AG08396 (cell line): ENCODE measurements at places on chromosomes 6 and 20.
A peak's percentile ranks its signal among the peaks of the same experiment; 100 is the strongest.

GRCh38 chr6:31493875-31494694 lies 3.9 kb upstream of the MICB start:
- DNase-seq, result peak; percentile 59

GRCh38 chr6:10421921-10422736 lies 7.3 kb upstream of the TFAP2A start:
- DNase-seq, result peak; percentile 1

GRCh38 chr6:157831018-157831369 lies 7.9 kb downstream of the SNX9 start:
- no peak for DNase-seq

GRCh38 chr20:31831211-31831610 lies 12.1 kb downstream of the MYLK2 start:
- no peak for DNase-seq

- DNase-seq, result no peak
Measured at GRCh38 chr6:97174471-97174870, 108.5 kb downstream of the MMS22L start.

- no peak for DNase-seq
Measured at GRCh38 chr6:18186033-18186432, 30.8 kb downstream of the KDM1B start.

- DNase-seq, result peak; percentile 55
Measured at GRCh38 chr6:16964553-16965499, 137.0 kb upstream of the STMND1 start.

DNA sequence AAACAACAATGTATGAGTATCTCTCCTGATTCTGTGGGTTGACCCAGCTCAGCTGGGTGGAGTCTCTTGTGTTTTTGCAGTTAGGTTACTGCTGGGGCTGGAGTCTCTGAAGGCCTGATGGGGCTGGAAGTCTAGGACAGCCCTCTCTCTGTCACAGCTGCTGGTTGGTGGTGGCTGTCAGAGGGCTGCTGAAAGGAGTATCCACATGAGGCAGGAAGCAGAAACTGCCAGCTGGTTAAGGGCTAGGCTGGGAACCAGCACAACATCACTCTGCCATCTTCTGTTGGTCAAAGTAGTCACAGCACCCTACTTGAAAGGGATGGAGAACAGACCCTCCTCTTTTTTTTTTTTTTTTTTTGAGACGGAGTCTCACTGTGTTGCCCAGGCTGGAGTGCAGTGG lies 10.0 kb upstream of the PACSIN1 start:
- DNase-seq, result no peak

DNA sequence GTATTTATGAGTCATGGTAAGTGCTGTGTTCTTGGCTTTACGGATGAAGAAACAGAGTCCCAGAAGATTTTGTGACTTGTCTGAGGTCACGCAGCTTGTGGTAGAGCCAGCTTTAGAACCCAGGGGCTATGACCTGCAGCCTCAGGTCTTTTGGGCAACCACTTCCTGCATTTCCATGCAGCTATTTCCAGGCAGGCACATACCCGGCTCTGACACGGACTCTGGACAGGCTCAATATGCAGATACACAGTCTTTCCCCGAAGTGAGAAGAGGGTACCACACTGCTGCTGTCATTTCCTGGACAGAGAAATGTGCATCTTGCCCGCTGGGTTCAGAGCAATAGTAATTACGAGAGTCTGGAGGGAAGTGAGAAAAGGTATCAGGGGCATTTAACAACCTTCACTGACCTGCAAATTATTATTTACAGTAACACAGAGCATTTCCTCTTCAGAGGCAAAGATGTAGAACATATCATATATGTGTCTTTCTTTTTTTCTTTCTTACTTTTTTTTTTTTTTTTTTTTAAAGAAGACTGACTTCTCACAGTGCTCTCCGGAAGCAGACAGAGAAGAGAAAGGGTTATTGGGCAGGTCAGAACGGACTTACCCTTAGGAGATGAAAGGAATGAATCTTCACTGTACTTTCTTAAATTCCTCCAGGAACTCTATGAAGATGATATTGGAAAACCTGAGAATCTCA lies 185.1 kb downstream of the CLIC5 start:
- DNase-seq, result no peak

GRCh38 chr6:138467901-138468300 lies 31.4 kb downstream of the NHSL1 start:
- no peak for DNase-seq

GRCh38 chr6:2743280-2744208 lies 7.2 kb downstream of the MYLK4 start:
- DNase-seq, result no peak
